ENCODE measurements at places on chromosomes 13 and 19. TPM values are rescaled to one million over a fixed set of nuclear protein-coding genes. Genes with fewer than 3 reads are reported as not detected.

CPAMD8 gene
- 3.7 TPM for total RNA-seq

GRAMD1A gene
- 17.7 TPM for total RNA-seq

CAMSAP3 gene
- not detected for total RNA-seq

ELSPBP1 gene
- not detected for total RNA-seq

MRPS31 gene
- 22.4 TPM for total RNA-seq

GAPDHS gene
- not detected for total RNA-seq

LPAR6 gene
- 22.4 TPM for total RNA-seq

ADAT3 gene
- 1.0 TPM for total RNA-seq

CTXN1 gene
- total RNA-seq, result 0.52 TPM

MISP gene
- total RNA-seq, result not detected

ATP11A gene
- total RNA-seq, result 11.5 TPM

RNF17 gene
- 0.52 TPM for total RNA-seq

KIR2DL3 gene
- not detected for total RNA-seq

SERTM1 gene
- 0.52 TPM for total RNA-seq

SAE1 gene
- 71.0 TPM for total RNA-seq

TUBA3C gene
- not detected for total RNA-seq

SMIM24 gene
- total RNA-seq, result not detected

TICAM1 gene
- 1.6 TPM for total RNA-seq

DCT gene
- under 0.01 TPM for total RNA-seq

SLC5A5 gene
- not detected for total RNA-seq

MIER2 gene
- 3.7 TPM for total RNA-seq

GPR12 gene
- not detected for total RNA-seq

C19orf81 gene
- total RNA-seq, result not detected

C1QTNF9 gene
- 2.6 TPM for total RNA-seq

PRSS57 gene
- total RNA-seq, result not detected

CD37 gene
- total RNA-seq, result 7.8 TPM

B3GNT3 gene
- not detected for total RNA-seq

ZNF724 gene
- total RNA-seq, result 3.7 TPM

POU4F1 gene
- total RNA-seq, result 1.6 TPM

ZNF547 gene
- total RNA-seq, result 3.1 TPM

PKN1 gene
- 57.9 TPM for total RNA-seq

IGFL1 gene
- total RNA-seq, result not detected

ZMYM5 gene
- total RNA-seq, result 15.1 TPM
